GM18507 (cell line): ENCODE measurements at places on chromosomes 3 and 15.

GRCh38 chr3:156847752-156848448, 21.7 kb downstream of the LEKR1 start:
- DNase-seq = no peak

- no peak for DNase-seq
Observed at GRCh38 chr3:186425788-186426730, 64.0 kb upstream of the DGKG start.

DNA sequence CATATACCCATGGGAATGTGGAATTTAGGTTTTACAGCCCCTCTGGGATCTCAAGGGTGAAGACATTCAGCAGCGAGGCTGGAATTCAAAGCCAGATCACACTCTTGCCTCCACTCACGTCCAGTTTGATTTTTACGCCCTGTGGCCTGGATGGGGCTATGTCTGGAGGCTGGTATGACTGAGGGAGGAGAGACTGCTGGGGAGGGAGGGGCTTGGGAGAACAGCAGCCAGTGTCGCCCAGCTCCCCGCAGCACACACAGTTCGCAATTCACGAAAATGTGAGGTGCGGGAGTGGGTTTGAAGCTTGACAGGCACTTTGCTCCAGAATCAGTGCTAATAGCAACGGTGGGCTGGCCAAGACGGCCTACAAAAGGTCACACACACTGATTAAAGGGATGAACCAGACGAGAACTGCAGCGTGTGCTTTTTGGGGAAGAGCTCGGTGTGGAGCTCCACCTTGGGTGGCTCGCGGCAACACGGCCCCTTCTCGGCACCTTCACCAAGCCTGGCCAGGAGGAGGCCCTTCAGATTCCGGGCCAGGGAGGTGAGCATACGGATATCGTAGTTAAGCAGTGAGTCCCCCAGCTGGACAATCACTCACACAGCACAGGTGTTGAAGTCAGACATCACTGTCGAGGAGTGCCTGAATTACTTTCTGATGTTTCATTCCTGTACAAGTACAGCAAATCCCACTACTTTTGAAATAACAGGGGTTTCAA, 16.4 kb downstream of the EHD4 start:
- no peak for DNase-seq

DNA sequence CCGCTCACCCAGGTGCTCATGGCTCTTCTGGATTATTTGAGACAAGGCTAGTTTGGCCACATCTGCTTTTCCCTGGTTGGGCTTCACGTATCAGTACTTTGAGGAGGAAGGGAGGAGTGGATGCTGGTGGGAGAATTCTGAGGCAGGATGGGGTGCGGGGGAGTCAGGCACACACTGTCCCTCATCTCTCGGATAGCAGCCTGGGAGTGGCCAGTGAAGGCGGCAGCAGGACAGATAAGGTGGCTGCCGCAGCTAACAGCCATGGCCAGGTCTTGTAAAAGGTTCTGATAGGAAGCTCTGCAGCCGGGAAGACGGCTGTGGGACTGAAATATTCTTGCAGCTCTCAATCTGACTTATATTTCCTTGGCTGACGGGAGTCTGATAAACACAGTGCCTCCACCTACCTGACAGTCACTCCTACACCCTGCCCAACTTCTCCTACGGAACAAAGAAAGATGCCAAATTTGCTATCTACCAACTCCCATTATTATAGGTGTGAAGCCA, 87.3 kb downstream of the MESD start:
- no peak for DNase-seq

GRCh38 chr3:58293516-58293915, 12.5 kb upstream of the RPP14 start:
- DNase-seq = no peak

DNA sequence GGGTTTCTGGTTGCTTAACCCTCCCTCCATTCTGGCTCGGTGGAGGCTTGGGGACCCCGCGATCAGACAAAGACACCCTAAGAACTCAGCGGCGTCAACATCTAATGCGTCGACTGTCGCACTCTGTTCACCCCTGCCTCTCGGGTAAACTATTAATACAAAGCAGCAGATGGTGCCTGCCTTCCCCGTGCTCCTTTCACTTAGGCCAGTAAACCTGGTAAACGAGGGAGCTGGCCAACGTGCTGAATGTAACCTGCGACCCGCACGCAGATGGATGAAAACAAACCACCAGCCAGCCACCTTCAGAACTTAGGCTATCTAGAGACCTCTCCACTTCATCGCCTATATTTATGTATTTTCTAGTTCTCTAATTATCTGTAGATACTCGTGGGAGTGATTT, 848 bp upstream of the CADPS start:
- no peak for DNase-seq

- DNase-seq = no peak
Observed at GRCh38 chr3:195140410-195140809, 130.5 kb downstream of the XXYLT1 start.

- DNase-seq = no peak
Observed at GRCh38 chr3:189590223-189590622, 41.0 kb upstream of the TP63 start.

GRCh38 chr3:73137736-73138403, 76.4 kb downstream of the EBLN2 start:
- no peak for DNase-seq

- no peak for DNase-seq
Observed at GRCh38 chr3:186902154-186902553, 28.2 kb upstream of the ST6GAL1 start.

DNA sequence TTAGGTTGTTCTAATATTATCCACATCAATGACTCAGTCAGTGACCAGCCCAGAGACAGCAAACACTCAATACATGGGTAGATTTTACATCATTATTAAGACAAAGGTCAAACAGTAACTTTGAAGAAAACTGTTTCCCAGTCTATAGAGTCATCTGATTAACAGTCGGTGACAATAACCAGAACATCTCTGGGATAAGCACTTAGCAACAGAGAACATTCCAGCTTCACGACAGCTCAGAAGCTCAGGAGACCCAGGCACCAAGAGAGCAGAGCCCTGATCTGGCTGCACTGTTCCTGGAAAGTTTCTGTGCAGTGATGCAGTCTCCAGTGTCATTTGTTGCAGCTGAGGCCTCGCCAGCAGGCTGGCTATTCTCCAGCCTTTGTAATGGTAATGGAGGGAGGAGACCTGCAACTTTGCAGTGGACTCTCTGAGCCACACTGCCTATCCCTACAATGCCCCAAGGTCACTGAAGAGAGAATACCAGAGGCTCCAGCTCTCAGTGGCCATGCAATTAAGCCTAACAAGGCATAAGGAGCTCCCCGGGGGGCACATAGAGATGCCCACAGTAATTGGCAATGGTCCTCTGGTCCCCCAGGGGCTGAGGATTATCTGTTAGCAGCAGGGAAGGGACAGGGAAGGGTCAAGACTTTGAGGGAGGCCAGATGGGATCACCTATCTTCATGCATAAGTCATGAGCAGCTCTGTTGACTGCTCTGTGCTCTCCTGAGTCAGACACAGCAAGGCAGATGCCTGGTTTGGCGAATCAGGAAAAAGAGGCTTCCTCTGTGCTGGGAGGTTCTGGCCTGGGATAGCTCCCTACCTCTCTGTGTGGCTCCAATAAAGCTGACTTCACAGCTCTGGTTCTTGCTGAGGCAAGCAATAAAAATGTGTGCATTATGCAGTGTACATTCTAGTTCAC, 163.6 kb downstream of the CTNNB1 start:
- DNase-seq = no peak

DNA sequence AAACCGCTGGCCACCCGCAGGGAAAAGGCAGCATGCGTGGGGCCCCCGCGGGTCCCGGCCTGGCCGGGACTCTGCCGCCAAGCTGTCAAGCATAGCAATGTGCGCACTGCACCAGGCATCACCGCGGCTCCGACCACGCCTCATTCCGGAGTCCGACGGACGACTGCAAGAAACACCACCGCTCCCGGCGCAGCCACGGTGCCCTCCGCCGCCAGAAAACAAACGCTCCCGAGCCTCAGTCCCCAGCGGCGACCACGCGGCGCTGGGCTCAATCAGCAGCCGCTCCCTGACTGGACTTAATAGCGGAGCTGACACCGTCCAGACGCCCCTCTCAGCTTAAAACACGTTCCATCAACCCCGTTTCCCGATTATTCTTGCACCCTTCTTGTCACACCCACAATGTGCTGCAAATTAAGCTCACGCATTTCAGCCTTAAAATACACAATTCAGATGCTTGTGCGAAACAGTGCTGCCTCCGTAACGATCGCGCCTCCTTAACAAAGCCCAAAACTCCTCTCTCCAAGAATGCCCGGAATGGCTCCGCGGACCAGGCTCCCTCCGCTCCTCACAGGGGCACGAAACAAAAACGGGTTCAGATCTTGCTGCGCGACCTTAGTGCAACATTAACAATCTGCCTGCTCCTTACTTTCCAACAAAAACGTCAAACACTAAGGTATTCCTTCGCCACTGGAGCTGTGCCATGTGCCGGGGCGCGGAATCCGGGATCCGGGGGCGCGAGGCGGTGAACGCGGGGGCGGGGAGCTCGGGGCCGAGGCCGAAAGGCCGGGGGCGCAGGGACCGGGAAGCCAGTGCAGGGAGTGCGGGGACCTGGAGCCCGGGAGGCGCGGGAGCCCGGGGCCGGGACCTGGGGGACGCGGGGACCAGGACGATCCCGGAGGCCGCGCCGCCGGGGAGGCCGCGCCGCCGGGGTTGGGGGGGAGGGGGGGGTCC, 655 bp downstream of the CYFIP1 start:
- DNase-seq = no peak

GRCh38 chr15:73150831-73151230, 98.6 kb downstream of the NEO1 start:
- no peak for DNase-seq

- no peak for DNase-seq
Observed at GRCh38 chr3:115071601-115072000, 75.5 kb downstream of the ZBTB20 start.

DNA sequence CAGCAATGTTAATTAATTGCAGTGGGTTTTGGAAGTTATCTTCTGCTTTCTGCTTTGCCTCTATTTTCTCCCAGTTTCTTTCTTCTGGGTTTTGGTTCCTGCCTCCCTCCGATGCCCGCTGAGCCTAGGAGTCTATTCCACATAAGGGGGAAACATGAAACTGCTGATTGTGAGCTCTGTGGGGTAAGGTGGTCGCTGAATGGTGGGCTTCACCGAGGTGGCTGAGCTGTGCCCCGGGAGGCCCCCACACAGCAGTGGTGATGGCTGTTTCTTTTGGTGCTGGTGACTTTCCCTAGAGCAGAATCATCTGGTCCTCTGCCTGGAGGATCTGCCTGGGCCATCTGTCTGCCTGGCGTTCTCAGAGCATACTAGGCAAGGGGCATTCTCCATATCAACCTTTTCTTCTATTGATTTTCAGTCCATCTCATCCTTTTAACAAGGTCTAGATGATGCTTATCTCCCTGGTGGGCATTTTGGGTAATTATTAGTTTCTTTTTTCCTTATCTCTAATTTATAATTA, 68.8 kb upstream of the ATP2B2 start:
- DNase-seq = no peak

- no peak for DNase-seq
Observed at GRCh38 chr3:42188376-42188775, 77.6 kb downstream of the CCK start.

DNA sequence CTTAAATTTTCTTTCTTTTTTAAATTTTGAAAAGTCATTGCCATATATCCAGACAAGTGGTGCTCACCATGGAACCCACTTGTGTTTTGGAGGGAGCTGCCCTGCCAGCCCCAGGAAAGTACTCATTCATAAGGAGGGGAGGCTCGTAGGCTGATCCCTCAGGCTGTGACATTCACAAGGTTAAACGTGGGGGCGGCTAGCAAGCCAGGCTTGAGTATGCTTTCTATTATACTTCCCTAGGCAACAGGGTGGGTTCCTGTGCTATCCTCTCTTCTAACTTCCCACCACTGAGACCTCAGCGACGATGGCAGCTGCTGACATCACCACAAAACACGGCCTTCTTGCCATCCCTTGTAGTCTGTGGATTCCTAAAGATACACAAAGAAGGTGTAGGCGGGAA, 160.5 kb upstream of the C2CD4B start:
- no peak for DNase-seq

DNA sequence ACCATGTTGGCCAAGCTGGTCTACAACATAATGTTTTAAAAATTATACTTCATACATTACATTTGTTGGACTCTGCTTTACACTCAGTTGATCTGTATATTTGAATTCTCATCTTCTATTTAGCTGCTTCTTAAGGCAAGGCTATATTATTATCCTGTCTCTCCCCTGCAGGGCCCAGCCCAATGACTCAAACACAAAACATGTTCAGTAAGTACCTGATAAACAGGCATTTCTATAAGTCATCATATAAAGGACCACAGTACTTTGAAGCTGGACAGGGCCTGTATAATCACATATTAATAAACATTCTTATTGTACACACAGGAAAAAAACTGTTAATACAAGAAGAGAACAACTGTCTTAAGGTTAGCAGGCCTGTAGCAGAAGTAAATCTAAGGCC, 36.2 kb downstream of the NGLY1 start:
- DNase-seq = no peak

GRCh38 chr15:55289746-55290527, at the start of gene RAB27A:
RAB27A (minus strand) TSS chr15:55289813; CDS start chr15:55234934, 54,879 bp downstream.
- DNase-seq = peak; percentile 49

- no peak for DNase-seq
Observed at GRCh38 chr3:129312671-129313414, 34.2 kb downstream of the HMCES start.

DNA sequence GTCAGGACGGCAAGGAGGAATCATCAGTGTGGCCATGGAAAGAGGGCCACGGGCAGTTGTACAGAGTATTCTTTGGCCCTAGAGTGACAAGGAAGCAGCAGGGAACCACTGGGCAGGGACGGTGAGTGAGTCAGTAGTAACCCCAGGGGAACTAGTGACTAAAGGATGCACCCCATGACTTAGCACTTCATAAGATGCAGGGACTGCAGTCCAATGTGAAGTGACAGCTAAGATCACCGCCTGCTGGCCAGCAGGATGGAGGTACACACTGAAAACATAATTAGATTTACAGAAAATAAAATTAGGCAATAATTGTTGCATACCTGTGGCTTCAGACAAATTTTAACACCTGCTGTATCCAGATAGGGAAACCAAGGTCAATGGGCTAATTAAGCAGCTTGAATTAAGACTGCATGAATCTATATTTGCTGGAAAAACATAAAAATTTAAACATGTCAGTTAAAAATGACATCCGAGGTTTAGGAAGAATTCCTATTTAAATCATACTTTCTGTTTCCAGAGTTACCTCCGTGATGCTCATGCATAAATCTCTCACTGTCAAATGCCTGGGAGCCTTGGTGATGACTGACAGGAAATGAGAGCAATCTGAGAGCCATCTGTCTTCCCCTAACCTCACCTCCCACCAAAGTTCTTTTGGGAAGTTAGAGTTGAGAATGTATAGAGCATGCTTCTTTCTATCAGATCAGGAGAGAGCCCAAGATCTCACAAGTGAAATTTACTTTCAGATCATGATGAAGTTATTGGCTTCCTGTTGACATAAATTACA, 56.5 kb downstream of the DCLK3 start:
- no peak for DNase-seq

DNA sequence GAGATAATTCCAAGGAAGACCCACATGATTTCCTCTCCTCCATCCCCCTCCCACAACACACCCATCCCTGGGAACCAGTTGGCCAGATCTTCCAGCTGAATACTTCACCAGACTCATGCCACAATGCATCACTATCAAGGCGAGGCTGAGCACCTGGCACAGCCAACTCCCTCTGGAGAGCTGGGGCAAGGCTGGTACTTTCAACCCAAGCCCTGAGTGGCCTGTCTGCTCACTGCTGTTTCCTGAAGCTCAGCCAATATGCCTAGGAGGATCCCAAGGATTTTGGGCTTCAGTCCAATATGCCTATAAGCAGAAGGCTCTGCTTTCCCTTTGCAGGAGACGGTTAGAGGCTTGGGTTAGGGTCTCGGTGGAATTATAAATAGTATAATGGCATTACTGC, 90.9 kb upstream of the NEO1 start:
- no peak for DNase-seq

GRCh38 chr3:169147238-169148008, 516.1 kb downstream of the MECOM start:
- DNase-seq = no peak
